Activated CD4-positive, alpha-beta T cell treated with anti-CD3 and anti-CD28 coated beads, Interleukin-2, amount 50 U/mL, for 24 hours (primary cell): ENCODE measurements at places on chromosomes 7 and 10.

DNA sequence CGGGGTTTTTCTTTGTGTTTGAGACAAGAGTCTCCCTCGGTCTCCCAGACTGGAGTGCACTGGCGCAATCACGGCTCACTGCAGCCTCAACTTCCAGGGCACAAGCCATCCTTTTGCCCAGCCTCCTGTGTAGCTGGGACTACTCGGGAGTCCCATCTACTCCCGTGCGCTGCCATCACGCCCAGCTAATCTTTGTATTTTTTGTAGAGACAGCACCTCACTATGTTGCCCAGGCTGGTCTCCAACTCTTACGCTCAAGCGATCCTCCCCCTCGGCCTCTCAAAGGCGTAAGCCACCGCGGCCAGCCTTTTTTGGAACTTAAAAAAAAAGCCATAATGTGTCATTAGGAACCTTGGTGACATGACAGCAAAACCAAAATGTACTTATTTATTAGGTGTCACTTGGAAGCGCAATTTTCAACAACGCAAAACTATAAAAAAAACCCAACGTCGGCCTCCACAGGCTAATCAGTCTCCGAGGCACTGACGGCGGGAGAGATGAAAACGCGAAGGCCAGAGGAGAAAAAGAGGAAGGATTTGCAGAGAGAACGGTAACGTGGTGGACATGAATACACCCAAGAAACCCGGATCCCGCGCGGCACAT, 911 bp upstream of the HNRNPH3 start:
- no peak for DNase-seq

DNA sequence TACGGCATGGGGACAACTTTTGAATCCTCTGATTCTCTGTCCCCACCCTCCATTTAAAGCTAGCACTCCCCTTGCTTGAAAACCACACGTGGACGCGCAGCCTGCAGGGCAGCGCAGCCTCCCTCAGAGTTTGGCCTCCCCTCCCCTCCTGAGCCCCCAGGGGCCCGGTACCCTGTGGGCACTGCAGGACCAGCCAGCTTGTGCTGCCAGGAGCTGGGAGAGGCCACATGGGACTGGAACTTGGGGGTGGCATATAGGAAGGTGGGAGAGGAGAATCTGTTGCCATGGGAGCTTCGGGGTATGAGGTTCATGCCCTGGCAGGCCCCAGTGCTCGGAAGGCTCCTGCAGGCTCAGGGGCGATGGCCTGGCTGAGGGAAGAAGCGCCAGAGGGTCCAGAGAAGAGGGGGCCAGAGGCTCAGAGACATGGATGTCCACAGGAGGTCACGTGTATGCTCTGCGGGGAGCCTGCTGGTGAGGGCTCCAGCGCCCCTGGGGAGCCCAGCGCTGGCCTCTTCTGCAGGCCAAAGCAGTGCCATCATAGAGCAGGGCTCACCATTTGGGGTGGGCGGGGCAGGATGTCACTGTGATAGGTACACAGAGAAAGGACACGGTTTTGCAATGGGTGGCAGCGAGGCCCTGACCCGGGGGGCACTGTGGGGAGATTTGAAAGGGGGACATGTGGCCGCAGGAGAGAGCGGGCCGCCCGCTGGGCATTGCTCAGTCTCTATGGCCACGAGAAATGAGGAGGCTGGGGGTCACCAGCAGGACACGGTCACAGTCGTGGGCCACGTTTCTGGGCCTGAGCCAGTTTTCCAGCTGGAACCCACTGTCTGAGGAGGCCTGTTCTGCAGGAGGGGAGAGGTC, 64.2 kb downstream of the GLRX3 start:
- DNase-seq = no peak

- DNase-seq = no peak
Observed at GRCh38 chr10:11205030-11205772, 187.5 kb downstream of the CELF2 start.

DNA sequence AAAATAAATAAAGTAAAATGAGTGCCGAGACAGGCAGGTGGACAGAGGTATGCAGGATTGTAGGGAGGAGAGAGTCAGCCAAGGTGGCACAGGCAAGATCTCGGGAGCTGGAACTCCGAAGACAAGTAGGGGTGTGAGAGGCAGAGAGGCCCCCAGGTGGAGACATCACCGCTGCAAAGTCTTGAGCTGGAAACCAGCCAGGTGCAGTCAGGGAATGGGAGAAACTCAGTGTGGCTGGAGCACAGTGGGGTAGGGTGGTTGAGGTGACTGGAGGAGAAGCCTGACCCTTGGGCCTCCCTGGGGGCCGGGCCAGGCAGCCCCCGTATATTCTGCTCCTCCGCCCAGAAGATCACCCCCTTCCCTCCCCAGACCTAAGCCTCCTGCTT, 4.2 kb downstream of the EPHB4 start:
- no peak for DNase-seq

DNA sequence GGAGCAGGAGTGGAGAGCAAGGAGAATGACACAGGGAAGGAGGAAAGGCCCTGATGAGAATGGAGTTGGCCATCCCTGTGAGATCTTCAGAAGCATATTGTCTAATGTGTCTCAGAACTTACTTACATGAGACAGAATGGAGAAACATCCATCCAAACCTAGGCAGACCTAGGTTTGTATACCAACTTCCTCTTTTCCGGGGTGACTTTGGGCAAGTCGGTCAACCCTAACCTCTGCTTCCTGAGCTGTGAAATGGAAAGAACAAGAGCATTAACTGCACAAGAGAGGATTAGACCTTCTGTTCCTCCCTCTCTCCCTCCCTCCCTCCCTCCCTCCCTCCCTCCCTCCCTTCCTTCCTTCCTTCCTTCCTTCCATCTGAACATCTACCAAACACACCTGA, 4.5 kb downstream of the GHRHR start:
- no peak for DNase-seq

DNA sequence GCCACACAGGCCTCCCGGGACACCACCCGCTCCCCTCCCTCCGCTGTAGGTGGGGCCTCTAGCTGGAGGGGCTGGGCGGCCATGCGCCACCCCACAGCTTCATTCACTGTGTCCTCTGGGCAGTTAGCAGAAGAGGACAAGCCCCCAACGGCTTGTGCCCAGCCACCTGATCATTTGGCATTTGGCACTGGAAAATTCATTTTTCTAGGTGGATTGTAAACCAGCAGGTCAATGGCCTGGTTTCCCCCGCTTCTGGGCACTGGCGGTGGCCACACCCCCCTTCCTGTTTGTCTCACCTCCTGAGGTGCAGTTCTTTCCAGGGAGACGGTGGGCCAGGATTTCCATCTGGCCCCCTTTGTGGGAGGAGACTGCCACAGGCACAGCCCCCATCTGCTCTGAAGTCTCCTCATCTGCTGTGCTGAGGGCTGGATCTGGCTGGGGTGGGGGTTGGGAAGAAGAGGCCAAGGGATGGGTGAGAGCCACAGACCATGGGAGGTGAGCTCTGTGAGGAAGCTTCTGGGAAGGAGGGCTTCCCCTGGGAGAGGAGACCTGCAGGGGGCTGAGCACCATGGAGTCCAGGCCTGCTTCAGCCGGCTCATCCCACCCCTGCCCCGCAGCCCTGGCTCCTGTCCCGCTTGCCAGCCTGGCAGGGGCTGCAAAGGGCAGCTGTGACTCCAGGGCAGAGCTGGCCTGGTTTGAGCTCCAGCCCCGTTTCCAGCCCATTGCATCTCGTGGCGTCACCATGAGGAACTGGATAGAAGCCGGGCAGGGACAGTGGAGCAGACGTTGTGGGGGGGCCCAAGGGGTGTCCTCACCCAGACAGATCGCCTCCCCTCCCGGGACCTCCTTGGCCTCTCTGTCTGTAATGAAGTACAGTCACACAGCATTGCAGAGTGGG, 40.1 kb upstream of the SLC29A3 start:
- no peak for DNase-seq

DNA sequence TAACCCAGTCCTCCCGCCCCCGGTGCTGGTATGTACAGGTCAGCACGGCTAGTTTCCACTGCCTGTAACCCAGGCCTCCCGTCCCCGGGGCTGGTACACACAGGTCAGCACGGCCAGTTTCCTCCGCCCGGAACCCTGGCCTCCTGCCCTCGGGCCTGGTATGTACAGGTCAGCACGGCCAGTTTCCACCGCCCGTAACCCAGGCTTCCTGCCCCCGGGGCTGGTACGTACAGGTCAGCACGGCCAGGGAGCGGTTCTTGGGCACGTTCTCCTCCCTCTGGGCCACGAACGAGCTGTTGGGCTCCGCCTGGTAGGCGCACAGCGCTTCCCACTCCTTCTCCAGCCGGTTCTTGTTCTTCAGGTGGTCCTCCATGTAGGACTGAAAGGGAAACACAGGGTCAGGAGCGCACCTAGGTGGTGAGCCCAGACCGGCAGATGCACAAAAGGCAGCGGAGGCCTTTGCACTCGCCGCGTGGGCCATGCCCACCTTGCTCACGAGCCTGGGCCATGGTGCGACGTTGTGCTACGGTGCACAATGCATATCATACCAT, 284.4 kb downstream of the DNAJB6 start:
- no peak for DNase-seq

DNA sequence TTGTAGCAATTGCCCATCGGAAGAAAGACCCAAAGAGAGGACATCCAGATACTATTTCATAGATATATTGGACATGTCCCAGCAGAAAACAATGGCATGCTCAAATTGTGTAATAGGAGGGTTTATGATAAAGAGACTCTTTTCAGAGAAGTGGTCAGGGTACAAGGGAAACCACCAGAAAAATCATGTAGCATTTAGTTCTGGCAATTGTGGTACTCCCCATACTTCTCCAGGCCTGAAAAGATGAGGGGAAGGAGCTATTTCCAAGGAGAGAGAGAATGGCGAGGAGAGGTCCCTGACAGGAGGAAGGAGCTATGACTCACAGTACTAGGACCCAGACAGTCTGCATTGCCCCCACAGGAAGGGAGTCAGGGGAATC, 68.4 kb upstream of the ADO start:
- DNase-seq = no peak

GRCh38 chr7:36217961-36218284, 64.9 kb downstream of the EEPD1 start:
- DNase-seq = no peak

DNA sequence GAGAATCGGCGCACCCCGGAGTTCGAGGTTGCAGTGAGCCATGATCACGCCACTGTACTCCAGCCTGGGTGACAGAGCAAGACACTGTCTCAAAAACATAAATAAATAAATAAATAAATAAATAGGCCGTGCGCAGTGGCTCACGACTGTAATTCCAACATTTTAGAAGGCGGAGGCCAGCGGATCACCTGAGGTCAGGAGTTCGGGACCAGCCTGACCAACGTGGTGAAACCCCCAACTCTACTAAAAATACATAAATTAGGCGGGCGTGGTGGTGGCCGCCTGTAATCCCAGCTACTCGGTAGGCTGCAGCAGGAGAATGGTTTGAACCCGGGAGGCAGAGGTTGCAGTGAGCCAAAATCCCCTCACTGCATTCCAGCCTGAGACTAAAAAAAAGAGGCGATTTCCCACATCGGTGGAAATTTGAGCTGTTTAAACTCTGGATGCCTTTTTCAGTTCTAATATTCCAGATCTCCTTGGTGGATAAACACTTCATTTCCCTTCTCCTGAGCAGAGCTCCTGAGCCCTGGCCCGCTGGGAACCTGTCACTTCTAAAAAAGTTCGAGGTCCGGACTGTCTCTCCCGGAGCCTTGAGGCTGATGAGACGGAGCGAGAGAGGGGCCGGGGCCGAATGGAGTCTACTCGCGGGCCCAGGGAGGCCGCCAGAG, 2.0 kb upstream of the NFKB2 start:
- no peak for DNase-seq

GRCh38 chr10:48247680-48248079, 26.8 kb downstream of the FRMPD2 start:
- no peak for DNase-seq

DNA sequence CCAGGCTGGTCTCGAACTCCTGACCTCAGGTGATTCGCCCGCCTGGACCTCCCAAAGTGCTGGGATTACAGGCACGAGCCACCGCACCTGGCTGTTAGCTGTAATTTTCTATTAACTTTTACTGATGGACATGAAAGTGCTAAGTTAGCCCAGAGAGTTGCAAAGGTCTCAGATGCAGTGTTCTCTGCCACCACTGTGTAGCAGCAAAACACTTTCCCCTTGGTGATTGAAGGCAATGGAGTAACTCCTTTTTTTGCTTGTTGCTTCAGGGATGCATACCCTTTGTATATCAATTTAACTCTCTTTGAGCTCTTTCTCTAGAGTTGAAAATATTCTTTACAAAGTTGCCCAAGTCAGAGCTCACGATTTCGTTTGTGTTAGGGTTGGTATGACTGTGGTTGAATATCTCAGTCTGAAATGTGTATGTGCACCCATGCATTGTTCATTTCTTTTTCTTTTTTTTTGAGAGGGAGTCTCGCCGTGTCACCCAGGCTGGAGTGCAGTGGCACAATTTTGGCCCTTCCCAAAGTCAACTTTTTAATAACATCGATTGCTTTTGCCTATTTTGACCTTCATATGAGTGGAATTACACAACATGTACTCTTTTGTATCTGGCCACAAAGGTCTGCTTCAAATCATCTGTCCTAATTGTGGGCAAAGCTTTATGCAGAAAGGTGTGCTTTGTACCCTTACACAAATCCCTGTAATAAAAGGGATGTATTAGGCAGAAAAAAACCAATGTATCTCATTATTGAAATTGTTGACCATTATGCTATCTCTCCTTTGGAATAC, 52.6 kb downstream of the GTF2I start:
- no peak for DNase-seq

- DNase-seq = no peak
Observed at GRCh38 chr10:70478191-70479164, at the start of gene PALD1. Gene PALD1, plus strand, starts transcription at chr10:70478767. Its CDS starts 47,185 bp downstream, at chr10:70525952.

GRCh38 chr7:75048435-75049379, 24.9 kb downstream of the RCC1L start:
- DNase-seq = no peak

DNA sequence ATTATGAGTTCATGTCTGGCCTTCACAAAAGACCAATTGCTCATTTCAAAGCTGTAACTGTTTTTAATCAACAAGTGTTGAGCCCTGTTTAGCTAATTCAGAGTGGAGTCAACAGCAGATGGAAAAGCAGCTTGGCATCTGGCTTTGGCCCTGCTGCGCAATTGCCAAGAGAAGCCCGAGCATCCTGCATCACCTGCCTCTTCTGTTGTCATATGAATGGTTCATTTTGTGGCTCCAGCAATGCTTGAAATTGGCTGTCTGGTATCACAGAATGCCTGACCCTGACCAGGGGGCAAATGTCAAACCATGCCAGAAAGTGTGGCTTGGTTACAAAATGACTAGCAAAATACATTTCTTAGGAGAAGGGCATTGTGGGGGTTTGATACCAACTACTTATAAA, 296.5 kb upstream of the PHF14 start:
- DNase-seq = no peak

GRCh38 chr10:124149189-124150042, 56.0 kb upstream of the CHST15 start:
- DNase-seq = no peak
